T-helper 17 cell (primary cell): ENCODE measurements at places on chromosomes 11 and 22.

- DNase-seq: no peak
Observed at GRCh38 chr11:112128483-112129121, 35.3 kb downstream of the IL18 start.

- no peak for DNase-seq
Observed at GRCh38 chr11:131595797-131596196, 225.4 kb downstream of the NTM start.

DNA sequence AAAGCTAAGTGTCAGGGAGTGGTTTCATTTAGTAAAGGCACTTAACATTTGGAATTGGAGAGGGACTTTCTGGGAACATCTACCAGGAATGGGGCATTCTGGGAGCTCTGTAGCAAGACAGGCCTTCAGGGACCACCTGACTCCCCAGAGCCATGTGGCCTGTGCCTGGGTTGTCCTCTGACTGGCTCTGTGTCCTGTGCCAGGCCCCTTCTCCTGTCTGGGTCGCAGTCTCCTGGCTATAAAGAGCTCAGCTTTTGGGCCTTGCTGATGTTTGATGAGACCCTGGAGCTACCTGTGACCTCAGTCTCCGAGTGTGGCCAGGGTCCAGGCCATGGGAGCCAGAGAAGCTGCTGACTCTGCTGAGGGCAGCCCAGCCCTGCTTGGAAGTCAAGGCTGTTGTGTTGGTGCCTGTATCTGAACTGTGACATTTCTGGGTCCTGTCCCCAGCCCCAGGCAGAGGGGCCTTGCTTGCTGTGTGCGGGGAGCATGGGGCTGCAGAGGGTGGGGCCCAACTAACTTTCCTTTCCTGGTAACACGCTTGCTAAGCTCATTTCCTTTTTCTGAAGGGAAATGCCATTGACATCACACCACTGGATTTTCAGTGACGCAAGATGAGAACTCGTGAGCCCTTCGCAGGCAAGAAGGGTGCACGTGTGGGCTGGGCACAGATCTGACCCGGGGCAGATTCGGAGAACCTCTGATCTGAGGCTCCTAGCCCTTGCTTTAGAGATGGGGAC is 41.3 kb downstream of the LRRC32 start:
- no peak for DNase-seq

DNA sequence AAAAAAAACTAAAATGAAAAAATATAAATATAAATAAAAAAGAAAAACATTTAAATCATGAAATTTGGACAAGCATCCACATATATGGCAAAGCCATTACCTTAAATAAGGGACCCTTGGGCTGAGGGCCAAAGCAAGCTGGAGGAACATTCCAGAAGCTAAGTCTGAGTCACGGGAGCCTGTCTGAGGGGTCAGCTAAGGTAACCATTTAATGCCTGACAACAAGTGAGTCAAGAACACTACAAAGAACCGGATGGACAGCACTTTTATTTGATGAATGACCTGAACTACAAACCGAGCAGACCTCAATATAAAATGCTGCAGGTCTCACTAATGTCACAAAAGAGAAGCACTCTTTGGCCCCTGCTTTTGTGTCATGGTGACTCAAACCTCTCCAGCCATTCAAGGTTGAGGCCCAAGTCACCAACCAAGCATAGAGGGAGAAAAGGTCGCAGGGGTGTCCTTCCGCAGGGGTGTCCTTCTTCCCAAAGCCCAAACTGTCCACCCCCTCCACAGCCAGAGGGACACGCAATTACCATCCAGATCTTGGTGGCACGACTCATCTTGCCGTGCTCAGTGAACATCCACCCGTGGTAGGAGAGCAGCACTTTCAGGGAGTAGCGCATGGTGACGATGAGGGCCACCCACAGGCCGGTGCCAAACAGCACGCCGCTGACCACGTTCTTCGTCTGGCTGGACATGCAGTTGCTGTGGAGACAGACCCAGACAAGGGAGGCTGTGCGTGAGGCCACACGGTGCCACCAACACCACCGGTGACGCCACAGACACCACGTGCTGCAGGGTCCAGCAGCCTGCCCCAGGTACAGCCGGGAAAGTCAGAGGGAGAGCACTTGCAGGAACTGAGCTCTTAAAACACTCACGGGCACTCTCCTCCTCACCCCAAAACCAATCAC is 34.5 kb downstream of the CPT1A start:
- no peak for DNase-seq

DNA sequence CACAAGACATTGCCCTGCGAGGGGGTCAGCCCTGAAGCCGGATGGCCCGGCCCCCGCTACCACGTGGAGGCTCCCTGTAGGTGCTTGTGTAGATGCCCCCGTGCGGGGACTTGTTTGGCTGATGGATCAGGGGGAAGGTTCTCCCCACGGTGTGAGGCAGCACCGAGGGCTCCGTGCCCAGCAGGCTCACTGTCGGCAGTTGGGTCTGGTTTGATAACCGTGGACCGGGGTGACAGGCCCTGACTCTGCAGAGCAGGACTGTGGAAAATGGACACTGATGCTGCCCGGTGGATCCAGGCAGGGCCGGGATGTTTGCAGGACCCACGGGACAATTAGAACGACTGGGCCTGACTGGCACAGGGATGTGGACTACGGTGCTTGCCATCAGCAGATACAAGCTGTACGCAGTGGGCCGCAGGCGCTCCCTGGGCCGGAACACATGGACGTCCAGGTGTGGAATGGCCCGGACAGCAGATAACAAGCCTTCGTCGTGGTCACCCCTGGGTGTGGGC is 19.0 kb downstream of the KCNQ1 start:
- DNase-seq: no peak

- no peak for DNase-seq
Observed at GRCh38 chr22:47797342-47797945, 1035.0 kb downstream of the TBC1D22A start.

GRCh38 chr22:26669060-26669481 is 11.7 kb downstream of the MIAT start:
- DNase-seq: no peak

DNA sequence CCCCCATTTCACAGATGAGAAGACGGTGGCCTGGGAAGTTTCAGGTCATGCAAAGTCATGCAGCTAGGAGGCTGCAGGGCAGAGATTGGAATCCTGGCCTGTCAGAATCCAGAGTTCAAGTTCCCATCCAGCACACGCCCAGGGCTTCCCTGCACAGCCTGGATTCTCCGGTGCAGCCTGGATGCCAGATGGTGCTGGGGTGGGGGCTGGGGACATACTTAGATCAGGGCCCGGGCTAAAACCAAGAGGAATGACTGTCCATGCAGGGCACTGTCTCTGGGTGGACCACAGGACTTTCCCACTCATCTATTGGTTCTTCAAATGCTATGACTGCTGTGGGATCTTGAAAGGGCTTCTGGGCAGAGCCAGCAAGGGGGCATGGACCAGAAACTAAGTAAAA is 24.6 kb downstream of the LMO1 start:
- no peak for DNase-seq

DNA sequence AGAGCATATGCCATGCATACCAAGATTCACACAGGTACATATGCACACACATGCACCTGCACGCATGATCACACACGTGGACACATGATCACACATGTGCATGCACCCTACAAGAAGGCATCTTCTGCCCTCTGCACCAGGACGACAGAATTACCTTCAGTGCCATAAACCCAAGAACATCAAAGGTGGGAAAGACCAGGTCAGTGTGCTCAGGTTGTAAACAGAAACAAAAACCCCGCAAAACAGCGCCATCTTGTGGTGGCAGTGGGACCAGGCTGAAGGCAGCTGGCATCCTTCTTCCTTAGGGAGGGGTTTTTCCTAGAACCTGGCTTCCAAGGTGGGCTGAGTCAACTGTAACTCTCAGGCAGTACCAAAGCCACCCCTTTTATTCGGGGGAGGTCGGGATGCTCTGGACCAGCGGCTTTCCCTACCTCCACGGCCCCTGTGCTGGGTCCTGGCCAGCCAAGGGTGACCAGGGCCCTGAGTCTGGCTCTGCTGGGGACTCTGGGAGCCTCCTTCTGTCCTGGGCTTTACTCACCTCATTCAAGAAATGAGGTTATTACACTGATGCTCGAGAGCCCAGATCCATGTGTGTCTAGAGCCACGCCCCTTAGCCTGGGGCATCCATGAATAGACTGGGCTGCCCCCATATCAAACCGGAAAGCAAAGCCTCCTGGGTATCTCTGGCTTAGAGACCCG is 69.4 kb upstream of the FGF3 start:
- DNase-seq: peak; percentile 43

DNA sequence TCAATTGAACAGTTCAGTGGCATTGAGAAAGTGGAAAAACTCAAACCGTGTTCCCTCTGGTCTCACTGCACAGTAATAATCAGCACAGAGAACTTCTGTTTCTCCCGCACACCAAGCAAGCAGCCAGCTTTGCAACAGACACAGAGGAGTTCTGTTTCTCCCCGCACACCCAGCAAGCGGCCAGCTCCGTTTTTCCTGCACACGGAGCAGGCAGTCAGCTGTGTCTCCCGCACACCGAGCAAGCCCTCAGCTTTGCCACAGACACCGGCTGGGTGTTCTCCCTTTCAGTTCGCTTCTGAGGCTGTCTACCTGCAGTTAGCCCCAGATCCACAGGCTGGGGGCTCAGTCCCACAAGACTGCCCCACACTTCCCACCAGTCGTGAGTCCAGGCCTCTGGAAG is 9.9 kb upstream of the TALDO1 start:
- DNase-seq: no peak

DNA sequence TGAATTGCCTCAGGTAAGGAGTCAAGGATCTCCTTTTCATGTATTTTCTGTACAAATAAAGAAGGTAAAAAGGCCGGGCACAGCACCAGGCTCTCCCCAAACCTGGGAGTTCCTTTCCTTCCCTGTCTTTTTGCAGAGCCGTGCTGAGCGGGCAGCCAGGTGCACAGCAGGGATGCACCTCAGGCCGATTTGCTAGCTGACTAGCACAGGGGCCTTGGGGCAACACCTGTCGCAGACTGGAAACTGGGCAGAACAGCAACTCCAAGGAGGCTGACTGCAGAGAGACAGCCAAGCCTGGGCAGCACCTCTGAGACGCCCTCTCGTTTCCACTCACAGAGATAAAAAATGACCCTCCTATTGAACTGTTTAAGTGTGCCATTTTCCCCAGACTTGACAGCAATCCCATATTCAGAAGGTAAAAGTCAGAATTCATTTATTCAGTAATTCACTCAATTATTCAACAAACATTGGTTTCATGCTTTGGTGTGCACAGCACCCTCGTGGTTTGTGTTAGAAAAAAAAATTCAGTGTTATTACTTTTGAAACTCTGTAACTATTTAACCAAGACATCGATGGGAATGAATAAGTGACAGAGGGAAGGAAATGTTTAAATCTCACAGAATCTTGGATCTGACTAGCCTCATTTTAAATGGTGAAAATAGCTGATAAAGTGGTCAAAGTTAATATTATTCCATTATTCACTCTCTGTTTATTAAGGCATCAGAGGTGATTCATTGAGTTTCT is 120.9 kb downstream of the GALNT18 start:
- DNase-seq: no peak

- no peak for DNase-seq
Observed at GRCh38 chr11:44936951-44937543, 13.6 kb downstream of the TP53I11 start.
